ENCODE measurements at places on chromosomes 13 and 19. TPM values are rescaled to one million over a fixed set of nuclear protein-coding genes. Genes with fewer than 3 reads are reported as not detected.

DNA sequence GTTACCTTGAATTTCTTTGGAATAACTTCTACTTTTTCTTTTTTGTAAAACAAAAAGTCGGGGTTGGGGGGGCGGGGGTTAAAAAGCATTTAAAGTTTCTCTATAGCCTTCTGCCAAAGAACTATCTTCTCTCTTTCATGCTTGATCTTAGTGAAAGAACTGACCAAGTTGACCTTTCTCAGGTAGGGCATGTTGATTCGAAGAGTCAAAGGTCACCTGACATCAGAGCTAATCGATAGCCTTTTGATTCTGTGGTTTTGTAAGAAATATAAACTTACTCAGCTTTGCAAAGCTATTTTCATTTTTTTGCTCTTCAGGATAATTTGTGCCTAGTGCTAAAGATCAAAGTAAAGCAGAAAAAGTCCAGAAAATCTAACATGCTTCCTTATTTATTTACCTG, 181.5 kb downstream of the IRS2 start:
- no peak for DNase-seq

DNA sequence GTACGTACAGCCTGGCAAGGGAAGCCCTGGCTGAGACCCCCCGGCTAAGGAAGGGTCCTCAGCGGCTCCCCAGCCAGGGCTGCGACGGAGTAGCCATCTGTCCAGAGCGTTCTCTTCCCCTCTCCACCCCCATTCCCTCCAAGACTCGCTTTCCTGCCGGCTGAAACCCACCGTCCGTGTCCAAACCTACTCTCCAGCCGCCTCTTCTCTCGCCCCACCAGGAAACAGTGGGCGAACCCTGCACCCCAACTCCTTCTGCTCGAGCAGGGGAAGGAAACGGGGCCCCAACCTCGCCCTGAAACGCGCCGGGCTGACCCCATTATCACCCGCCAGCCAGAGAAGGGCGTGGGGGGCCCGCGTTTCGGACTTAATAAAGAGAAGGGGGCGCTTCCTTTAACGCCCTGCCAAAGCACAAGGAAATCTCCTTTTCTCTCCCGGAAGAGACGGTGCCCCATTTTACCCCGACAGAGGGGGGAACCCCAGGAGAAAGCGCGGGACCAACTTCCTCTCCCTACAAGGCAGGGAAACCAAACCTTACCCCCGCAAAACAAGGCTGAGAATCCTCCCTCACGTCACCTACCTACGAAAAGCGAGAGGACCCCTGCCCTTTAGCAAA, 2.5 kb downstream of the ZC3H4 start:
- DNase-seq, result peak; percentile 43

GRCh38 chr13:106445996-106446395, 89.5 kb downstream of the EFNB2 start:
- DNase-seq, result peak; percentile 35

DNA sequence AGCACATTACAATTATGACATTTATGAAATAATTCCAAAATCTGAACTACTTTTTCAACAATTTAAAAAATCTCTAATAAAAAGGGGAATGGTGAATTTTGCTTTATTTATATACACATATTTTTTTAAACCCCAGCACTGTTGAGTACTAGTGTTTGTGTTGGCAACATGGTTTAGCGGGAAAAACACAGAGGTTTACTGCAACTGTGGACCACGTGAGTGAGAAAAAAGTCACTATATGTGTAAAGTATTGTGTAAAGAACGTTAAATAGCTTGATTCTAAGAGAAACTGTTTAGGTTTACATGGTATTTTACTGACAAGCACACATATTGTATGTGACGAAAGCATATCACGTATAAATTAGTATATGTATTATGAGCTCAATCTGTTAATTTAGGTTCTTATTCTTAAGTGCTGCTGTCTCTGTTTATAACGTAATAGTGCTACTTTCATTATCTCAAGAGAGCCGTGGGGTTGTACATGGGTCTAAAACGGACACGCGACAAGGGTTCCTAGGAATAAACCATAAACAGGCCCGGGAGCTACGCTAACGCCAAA, 617 bp downstream of the SKA3 start:
- peak; percentile 53 for DNase-seq

- peak; percentile 96 for DNase-seq
These were observed 180.5 kb downstream of the COL4A1 start for GRCh38 chr13:110126391-110126961.

- peak; percentile 86 for DNase-seq
These were observed 516.2 kb downstream of the MYO16 start for GRCh38 chr13:109145631-109146030.

DNA sequence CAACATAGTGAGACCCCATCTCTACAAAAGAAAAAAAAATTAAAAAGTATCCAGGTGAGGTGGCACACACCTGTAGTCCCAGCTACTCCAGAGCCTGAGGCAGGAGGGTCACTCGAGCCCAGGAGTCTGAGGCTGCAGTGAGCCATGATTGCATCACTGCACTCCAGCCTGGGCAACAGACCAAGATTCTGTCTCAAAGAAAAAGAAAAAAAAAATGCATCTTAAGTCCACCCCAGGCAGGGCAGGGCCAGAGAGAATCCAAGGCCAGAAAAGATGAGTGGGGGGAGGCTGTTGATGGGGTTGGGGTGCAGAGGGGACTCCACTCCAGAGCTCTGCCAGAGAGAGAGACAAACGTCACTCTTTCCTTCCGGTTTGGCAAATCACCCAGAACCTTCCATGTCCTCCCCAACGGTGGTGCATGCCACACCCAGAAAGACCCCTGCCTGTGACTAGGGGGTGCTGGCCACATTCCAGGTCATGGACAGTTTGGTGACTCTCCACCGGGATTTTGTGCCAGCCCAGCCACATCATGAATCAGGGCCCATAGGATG, 431 bp downstream of the FUT3 start:
- peak; percentile 53 for DNase-seq

Gene ADGRL1
- total RNA-seq, result 3.8 TPM
